ENCODE measurements at places on chromosomes 5 and 9.
A peak's percentile ranks its signal among the peaks of the same experiment; 100 is the strongest.

DNA sequence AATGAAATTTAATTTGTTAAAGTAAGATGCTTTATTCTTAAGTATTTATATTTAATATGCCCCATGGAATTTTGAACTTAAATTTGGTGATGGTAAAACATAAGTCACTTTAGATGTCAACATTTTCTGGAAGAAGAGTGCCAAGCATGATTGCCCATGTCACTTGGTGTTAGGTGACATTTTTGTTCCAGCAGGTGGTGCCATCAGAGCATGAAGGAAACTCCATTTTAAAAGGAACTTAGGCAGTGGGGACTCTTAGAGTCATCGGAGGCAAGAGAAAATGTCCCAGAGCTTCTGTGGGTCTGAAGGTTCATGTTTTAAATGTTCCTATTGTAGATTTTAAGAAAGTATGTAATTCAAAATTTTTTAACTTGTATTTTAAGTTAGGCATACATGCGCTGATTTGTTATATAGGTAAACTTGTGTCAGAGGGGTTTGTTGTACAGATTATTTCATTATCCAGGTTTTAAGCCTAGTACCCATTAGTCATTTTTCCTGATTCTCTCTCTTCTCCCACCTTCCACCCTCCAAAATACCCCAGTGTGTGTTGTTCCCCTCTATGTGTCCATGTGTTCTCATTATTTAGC is 789.3 kb downstream of the SEMA5A start:
- peak; percentile 69 for DNase-seq

GRCh38 chr5:156631005-156631404 is 219.1 kb upstream of the PPP1R2B start:
- DNase-seq = no peak

- no peak for DNase-seq
Observed at GRCh38 chr5:93748875-93749397, 7.5 kb upstream of the POU5F2 start.

DNA sequence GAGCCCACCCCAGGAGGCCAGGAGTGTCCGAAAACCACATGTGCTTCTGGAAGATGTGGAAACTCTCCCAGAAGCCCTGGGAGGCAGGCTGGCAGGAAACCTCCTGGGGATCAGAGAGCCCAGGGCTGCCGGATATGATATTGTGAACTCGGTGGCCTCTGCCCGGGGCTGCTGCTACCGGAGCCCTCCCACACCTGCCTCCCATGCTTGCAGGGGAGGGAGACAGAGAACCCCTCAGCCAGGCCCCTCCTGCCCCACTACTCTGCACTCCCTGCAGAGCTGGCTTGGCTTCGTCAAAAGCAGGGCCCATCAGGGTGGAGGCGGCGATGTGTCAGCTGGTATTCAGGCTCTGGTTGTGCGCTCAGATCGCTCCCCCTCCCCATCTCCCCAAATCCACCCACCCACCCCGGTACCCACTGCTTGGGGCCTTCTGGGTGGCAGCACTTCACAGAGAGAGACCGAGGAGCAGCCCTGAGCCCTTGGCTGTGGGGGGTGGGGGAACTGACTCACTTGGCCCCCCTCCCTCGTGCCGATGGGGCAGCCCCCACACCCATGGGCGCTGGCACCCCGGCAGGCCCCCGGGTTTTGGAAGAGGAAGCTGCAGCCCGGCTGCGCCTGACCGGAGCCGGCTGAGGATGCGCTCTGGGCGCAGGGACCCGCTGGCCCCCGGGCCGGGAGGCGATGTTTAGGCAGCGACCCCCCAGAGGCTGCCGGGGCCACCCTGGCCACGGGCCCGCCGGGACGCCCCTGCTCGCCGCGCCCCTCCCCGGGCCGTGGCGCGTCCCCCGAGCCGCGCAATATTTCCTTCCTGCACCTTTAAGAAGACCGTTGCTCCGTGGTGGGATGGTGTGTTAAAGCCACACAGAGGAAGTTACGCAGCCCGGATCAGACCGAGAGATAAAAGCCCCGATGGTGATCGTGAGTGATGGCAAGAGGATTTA is 786 bp upstream of the NTNG2 start:
- peak; percentile 84 for DNase-seq

- no peak for DNase-seq
Observed at GRCh38 chr5:34047774-34048572, 5.0 kb upstream of the C1QTNF3 start.

All from choroid plexus epithelial cell (primary cell).